ENCODE measurements at places on chromosomes 2 and 18.

GRCh38 chr2:46170611-46171350, 126.4 kb upstream of the EPAS1 start:
- peaks cover 2% of the 10 kb centered on the region for H3K36me3 ChIP-seq
- no peaks in the 10 kb centered on the region for H3K27me3 ChIP-seq
- DNase-seq = no peak

- DNase-seq = no peak
- H3K4me1 ChIP-seq = no peaks in the 10 kb centered on the region
- H3K4me3 ChIP-seq = no peak overlapping the region
- no peak overlapping the region for H3K27ac ChIP-seq
- H3K36me3 ChIP-seq = no peaks in the 10 kb centered on the region
- H3K27me3 ChIP-seq = peaks cover 2% of the 10 kb centered on the region
Measured at GRCh38 chr2:151028691-151029176, 232.9 kb downstream of the RBM43 start.

DNA sequence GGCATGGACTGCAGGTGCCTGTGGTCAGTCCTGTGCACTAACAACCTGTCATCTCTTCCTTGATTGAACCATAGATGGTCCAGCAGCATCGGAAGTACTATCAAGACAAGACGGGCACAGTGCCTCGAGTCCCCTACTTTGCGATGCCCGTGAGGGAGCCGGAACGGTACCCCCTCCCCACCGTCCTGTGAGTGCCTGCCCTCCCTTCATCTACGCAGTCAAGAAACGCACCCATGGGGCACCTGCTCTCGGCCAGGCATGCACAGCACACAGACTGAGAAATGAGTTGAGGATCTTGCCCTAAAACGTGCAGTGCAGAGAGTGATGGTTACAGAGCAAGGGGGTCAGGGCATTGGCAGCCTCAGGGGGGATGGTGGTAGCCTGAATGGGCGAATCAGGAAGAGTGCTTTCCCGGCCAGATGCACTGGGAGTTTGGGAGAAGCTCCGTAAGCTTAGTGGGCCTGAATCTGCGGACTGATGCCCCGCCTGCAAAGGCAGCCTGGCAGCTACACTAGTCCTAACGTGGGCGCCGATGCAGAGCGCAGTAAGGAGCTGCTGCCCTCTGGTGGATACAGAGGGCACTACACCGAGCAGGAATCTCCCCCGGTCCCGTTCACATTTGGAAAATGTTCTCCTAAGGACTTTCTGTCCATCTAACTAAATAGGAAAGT, 63.6 kb downstream of the CIB4 start:
- peak; percentile 29 for DNase-seq
- no peak overlapping the region for H3K27ac ChIP-seq
- no peaks in the 10 kb centered on the region for H3K36me3 ChIP-seq
- H3K4me1 ChIP-seq = no peaks in the 10 kb centered on the region
- H3K27me3 ChIP-seq = peaks cover 45% of the 10 kb centered on the region
- H3K4me3 ChIP-seq = no peak overlapping the region

DNA sequence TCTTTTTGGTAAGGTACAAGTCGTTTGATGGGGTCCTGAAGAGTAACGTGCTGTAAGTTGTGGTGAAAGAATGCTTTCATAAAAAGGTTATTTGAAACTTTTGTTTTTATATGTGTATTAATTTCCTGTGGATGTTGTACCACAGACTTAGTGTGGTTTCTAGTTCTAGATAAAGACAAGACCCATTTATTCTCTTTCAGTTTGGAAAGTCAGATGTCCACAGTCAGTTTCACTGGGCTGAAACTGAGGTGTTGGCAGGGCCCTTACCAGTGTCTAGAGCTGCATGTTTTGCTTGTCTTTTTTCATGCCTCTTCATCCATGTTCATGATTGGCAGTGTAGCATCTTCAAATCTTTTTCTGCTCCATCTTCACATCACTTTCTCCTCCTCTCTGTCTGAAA, 22.1 kb upstream of the DOCK10 start:
- no peaks in the 10 kb centered on the region for H3K4me1 ChIP-seq
- peaks cover 15% of the 10 kb centered on the region for H3K36me3 ChIP-seq
- no peak for DNase-seq
